ENCODE measurements at places on chromosomes 7 and 10.

GRCh38 chr10:8052956-8053445 is 1.5 kb upstream of the GATA3 start:
- no peak for DNase-seq

GRCh38 chr7:521221-522070 is 1.8 kb upstream of the PDGFA start:
- peak; percentile 80 for DNase-seq

DNA sequence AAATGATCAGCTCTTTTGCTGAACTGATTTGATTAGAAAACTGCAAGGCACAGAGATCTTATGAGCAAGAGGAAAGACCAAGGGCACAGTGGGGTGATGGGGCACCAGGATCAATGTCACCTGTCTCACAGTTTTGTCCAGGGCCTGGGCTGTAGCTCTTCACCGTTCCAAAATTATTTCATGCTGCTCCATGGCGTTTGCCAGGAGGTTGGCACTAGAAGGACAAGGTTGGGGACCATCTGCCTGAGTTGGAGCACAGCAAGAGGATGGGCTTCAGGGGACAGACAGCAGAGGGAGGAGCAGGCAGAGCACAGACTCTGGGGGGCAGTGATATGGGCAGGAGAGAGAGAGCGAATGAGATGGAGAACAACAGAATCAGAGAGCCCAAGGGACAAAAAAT is 17.5 kb upstream of the FRA10AC1 start:
- DNase-seq = no peak

DNA sequence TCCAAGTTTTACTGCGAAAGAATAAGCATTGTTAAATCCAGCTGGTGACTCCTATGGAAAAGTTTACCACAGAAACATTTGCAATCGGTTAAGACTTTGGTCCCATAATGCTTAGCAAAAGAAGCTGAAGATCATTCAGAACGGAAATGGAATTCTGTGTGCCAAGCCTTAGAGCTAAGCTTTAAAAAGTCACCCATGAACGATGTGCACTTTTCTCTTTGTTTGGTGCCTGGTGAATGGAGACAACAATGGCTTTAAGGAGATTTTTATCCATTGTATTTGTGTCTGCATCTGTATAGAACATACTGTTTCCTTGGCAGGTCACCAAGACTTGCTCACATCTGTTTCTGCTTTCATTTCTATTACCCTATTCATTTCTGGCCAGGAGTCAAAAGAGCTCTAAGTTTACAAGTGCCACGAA is 26.3 kb upstream of the COL1A2 start:
- peak; percentile 76 for DNase-seq

DNA sequence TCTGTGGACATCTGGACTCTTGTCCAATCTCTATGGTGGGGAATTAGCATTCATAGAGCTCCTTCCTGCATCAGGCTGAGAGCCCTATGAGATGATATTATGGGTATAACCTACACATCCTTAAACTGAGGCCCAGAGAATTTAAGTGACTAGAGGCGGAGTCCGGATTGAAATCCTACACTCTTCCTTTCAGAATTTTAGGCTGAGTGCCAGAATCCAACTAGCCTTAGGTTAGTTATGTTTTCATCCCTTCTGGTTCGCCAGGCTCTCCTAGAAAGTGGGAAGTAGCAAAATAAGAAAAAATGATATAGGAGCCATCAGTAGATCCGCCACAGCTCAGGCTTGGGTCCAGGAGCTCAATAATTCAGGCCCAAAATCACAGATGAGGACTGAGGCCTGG is 212.5 kb downstream of the GLI3 start:
- DNase-seq = no peak

- peak; percentile 1 for DNase-seq
These were observed 67.9 kb downstream of the OAT start for GRCh38 chr10:124350806-124351205.

- DNase-seq = no peak
These were observed 9.6 kb downstream of the GDF10 start for GRCh38 chr10:47309408-47310089.

DNA sequence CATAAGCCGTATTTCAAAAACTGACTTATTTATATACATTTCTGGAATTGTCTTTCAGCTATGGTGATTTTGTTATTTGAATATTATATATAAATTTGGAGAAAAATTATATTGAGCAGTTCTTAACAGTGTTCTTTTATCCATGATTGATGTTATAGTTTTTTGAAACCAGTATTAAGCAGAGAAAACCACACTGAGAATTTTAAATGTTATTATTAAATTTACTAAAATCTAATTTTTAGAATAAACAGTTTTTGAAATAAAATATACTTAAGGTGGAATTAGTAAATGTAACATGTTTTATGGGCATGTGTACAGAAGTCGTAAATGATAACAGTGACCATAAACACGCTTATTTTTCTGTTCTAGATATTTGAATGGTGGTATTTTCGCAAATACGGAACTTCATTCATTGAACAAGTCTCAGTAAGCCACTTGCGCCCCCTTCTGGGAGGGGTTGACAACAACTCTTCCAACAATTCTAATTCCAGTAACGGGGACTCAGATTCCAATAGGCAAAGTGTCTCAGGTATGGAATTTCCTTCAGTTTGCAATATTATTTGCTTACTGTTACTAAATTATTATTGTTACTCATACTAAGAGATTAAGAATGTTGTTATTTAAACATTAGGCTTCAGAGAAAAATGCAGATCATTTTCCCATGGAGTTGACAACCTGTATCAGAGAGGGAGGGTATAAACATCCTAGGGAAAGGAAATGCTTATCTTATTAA is 166.1 kb downstream of the ST7 start:
- DNase-seq = peak; percentile 88

DNA sequence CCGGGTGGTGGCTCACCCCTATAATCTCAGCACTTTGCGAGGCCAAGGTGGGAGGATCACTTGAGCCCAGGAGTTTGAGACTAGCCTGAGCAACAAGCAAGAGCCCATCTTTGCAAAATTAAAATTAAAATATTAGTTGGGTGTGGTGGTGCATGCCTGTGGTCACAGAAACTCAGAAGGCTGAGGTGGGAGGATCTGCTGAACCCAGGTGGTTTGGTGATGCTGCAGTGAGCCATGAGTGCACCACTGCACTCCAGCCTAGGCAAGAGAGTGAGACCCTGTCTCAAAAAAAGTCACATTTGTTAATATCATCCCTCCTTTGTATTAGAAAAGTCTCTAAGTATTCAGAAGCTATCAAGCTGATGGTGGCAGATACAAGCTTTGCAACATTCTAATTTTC is 317.5 kb downstream of the ANKRD30A start:
- DNase-seq = no peak

- no peak for DNase-seq
These were observed 116.4 kb downstream of the TSPAN12 start for GRCh38 chr7:120741371-120742042.

DNA sequence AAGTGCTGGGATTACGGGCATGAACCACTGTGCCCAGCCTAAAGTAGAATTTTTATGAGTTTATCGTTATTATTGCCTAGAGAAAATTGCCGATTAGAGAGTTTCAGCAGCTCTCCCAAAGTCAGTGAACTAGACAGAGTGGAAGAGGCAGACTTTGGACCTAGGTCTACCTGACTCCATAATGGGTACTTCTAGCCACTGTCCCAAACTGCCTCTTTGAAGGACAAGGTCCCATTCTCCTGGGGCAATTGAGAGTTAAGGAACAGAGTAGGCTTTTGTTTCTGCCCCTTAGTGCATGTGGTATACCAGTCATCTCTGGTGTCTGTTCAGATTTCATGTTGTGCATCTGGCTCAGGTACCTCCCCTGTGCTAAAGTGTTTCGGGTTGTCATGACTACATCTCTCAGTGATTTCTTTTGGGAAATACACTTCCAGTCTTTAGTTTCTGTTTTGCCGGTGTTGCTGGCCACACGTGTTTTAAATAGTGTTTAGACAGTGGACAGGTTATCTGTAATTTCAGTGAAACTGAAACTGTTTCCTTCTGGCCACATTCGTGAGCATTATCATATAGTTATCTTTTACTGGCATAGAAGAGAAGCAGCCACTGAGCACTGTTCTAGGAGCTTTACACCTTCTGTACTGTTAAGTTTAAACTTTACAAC is 4.7 kb downstream of the TMEM236 start:
- DNase-seq = no peak

GRCh38 chr7:14233076-14233867 is 243.8 kb upstream of the ETV1 start:
- no peak for DNase-seq

DNA sequence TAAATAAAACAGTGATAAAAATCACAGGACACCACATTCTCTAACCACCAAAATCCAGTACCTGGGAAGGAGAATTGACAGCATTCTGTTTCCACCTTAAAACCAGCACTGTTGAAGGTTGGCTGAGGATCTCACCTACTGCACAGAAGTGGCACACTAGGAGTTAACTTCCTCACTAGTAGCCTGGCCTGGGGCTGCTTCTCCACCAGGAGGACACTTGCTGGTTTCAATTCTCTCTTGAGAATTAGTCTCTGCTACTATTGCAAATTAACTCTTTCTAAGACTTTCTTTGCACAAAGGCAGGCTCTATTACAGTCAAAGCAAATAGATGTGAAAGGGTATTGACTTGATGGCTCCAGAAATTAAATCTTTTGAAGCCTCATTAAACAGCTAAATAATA is 2.3 kb upstream of the CTTNBP2 start:
- no peak for DNase-seq

GRCh38 chr10:86898511-86898910 is 58.9 kb downstream of the MMRN2 start:
- DNase-seq = no peak

- peak; percentile 85 for DNase-seq
These were observed 40.8 kb downstream of the HK1 start for GRCh38 chr10:69318867-69319727.

DNA sequence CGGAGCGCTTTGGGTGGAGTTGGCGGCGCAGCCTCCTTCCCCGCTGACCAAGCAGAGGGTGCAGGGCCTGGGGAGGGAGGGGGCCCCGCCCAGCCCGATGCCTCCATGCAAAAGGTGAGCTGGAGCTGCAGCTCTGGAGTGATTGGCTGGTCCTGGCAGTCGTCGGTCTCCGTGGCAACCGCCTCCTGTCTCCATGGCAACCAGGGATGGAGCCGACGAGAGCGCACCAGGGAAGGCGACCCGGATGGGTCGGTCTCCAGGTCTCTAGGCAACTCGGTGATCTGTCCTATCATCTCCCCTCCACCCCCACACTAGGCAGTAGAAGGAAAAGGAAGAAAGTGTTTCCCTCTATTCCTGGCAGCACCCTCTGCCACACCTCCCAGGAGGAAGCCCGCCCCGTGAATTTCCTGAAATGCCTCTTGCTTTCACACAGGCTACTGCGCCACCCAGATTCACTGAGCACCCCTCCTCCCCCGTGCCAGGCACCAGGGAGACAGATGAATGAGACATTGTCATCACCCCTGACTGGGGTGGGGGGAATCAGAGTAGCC is 647 bp upstream of the NACAD start:
- peak; percentile 76 for DNase-seq

DNA sequence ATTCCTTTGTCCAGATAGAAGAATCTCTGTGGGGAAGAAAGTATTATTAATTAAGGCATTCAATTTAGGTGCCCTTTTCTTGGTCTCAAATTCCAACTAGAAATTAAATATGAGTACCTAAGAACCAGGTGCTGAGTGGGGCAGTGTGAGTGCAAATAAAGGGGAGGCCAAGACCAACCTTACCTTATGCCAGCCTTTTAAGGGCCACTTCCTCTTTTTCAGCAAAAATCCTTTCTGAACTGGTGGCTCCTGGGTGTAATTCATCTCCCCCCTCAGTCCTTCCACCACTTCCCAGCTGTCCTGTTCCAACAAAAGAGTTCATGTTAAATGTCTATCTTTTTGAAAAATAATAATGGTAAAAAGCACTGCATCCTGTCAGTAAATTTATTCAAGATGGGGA is 108.2 kb downstream of the OSBPL3 start:
- no peak for DNase-seq

DNA sequence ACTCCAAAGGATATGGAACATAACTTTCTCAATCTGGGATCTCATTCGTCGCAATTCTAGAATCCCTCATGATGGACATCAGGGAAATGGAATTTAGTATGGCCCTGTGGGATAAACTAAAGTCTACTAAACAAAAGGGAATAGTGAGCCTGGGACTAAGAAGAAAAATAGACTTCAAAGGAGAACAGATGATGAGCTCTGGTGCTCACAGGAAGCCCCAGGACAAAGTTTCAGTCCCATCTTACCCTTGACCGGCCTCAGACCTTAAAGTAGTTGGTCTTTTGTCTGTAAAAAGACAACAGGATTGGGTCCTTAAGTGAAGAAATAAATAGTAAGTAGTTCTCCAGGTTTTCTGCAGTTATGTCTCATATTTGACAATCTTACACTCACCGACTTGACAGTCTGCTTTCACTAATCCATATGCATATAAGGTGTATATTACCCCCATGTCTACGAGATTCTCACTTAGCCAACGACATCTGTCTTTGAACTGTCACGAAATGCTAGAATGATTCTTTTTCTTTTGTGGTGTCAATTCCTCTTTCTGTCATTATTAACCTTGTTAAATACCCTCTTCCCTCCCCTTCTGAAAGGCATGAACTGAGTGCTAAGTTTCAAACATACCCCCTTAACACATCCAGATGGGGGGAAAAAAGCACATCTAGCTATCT is 10.9 kb upstream of the IKZF1 start:
- DNase-seq = no peak

DNA sequence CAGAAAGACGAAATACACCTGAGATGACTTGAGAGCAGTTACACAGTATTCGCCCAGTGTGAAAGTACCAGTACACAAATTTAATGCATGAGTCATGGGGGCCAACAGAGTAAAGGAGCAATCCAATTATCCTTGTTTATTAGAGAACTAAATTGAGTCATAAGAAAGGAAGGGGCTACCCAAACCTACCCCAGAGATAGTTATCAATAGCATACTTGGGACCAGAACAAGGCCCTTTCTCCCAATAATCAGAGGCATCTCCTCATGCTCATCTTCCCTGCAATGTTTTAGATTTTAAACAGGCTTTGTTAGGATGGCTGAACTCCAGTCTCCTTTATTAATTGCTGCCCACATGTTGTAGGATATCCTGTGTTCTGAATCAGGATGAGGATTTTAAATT is 239.7 kb upstream of the LRGUK start:
- no peak for DNase-seq

GRCh38 chr10:3424111-3424851 is 251.7 kb upstream of the PITRM1 start:
- no peak for DNase-seq

DNA sequence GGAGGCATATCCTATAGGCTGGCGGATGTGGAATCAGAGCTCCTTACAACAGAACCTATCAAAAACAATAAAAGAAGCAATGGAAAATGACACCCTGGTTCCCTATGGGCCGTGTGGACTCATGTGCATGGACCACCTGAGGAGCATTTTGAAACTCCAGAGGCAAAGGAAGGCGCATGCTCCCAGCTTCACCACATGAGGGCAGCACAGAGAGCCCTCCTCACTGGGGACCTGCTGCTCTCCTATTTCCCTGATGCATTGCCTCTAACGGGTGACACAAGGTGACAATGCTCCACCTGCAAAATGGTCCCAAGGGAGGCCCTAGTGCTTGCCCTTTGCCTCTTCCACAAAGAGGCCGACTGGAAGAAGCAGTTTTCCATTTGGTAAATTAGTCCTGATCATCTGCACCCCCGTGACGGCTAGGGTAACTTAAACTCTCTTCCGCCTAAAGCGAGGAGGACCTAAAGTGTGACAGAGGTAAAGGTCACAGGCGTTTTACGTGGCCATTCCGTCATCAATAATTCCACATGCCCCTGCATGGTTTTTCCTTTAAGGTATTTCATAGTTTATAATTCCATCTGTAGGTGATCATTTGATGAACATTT is 67.7 kb downstream of the GPAM start:
- no peak for DNase-seq

Measured in right forelimb (tissue), 1 donor.